ENCODE measurements at places on chromosomes 7 and 10.

DNA sequence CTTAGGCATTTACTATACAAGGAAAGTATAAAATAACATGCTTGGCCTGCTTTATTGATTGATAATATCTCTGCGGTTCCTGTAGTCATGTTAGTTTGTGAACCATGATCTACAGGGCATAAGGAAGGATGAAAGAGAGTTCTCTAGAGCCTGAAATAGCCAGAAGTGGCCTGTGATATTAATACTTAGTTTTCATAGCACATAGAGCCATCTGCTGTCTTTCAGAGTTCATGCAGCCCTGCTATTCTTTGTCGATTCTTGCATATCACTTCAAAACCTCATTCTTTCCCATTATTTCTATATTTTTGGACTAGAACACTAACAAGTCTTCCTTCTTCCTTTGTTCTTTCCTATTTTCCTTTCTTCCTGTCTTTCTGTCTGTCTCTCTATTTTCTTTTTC lies 26.4 kb upstream of the PRKG1 start:
- no peak for DNase-seq

DNA sequence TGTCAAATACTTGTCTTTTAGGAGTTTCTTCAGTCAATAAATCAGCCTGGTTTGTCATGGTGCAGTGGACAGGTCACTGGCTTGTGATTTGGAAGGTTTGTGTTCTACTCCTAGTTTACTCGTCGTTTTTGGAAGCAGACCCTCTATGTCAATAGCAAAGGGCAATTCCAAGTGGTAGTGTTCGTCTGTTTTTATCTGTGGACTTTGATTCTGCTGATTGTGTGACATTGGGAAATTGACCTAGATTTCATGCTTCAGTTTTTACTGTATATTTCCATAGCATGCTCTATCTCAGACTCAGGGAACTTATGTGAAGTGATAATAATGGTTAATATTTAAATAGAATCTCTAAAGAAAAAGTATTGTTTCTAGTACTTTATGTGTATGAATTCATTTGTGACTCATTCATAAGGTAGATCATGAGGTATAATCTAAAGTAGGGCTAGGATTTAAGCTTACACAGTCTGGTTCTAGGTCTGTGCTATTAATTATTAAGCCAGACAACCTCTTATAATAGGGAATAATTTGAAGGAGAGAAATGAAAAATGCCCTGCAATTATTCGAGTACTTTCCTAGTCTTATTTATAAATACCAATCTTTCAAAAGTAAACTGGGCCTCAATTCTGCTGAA lies 198.1 kb downstream of the REEP3 start:
- DNase-seq: no peak

- DNase-seq: no peak
Measured at GRCh38 chr7:106617860-106618259, 43.1 kb downstream of the CCDC71L start.

DNA sequence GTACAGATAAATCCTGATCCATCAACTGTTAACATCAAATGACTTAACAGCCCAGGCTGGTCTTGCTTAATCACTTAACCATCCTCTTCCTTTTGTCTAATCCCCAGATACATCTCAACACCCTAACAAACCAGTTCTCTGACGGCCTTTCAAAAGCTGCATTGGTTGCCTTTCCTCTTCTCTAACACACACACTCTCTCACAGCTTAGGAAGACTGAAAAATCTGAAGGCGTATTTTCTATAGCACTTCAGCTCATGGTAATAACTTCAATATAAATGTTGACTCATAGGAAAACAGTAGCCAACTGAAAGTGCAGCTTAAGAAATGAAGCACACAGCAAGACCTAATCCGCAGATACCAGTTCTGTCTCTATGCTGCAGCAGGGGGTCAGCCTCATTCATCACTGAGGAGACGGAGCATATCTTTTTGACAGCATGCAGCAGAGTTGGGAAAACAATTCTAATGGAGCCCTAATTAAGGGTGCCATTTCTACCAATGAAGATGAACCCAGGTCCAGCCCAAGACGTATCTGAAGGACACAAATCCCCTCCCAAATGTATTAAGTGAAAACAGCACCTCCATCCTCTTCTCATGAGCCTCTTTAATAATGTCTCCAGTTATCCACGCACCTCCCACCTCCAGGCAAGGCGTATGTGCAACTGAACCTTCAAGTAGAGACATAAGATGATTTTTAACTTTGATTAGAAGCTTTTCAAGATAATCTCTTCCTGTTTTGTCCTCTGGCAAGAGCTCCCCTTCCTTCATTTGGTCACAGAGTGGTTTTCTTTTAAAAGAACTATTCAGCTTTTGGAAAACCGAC lies 211.7 kb upstream of the NFE2L3 start:
- DNase-seq: no peak

GRCh38 chr7:135316648-135317313 lies 83.1 kb downstream of the STRA8 start:
- no peak for DNase-seq

Data from activated naive CD8-positive, alpha-beta T cell treated with anti-CD3 and anti-CD28 coated beads, Interleukin-2, amount 50 U/mL, for 16 hours (primary cell).